A549 treated with RU486 at 1 μM for 4 hours (cell line): ENCODE measurements at places on chromosomes 2 and 18. TPM values are rescaled to one million over a fixed set of nuclear protein-coding genes. Genes with fewer than 3 reads are reported as not detected.

The PDE11A gene
- 0.19 to 0.61 TPM (median 0.47 TPM) in 5 replicates for total RNA-seq

The IMMT gene
- 103 to 117 TPM (median 110 TPM) in 5 replicates for total RNA-seq

The AQP12A gene
- total RNA-seq: not detected in 5 replicates

The TTC32 gene
- total RNA-seq: 7.0 to 15.6 TPM (median 12.8 TPM) in 5 replicates

The ZRANB3 gene
- total RNA-seq: 4.3 to 7.0 TPM (median 4.8 TPM) in 5 replicates
